ENCODE measurements at places on chromosomes 11 and 22.

DNA sequence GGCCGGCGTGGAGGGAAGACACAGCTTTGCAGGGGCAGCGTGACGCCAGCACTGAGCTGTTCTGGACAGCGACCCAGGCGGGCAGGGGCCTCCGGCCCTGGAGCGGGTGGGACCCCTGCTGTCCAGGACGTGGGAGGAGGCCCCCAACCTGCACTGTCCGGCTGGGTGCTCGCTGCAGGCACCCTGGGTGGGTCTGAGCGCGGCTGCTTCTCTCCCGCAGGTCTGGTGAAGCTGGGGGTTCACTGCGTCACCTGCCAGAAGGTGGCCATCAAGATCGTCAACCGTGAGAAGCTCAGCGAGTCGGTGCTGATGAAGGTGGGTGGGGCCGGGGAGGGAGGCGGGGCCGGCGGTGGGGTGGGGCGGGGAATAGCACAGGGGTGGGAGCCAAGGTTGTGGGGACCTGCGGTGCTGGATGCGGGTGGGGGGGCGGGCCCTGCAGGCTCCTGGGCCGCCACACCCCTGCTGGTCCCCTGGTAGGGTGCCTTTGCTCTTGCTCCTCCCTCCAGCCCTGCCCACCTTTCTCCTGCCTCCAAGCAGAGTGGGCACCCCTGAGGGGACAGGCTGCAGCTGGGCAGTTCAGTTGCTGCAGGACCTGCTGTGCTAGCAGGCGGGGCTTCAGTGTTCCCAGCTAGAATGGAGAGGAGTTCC, 46.2 kb downstream of the BRSK2 start:
- no peak for DNase-seq

DNA sequence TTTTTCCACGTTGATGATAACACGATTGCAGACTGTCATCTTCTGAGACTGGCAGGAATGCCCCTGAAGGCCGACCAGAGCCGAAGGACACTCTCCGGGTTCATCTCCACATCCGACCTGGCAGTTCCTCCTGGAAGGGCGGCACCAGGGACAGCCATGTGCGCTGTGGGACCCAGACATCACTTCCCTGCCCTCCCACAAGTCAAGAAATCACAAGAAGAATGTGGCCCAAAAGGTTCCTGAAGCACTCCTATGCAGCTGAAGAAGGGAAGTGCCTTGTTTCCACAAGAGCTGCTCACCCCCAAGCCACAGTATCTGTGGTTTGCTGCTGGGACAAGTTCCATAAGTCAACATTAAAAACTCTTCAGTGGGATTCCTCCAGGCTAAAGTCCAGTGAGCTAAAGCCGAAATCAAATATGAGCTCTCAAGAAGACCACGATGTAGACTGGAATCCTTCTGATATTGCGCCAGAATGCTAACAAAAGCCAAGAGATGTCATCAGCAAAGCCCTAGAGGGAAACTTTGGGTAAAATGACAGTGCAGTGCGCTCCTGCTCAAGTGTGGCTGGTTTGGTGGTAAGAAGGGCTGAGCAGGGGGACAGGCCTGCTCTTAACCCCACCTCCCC, 21.2 kb downstream of the PACSIN2 start:
- no peak for DNase-seq

- DNase-seq: no peak
These were observed 61.4 kb downstream of the TP53I11 start for GRCh38 chr11:44889266-44889665.

GRCh38 chr22:47630741-47631534, 868.5 kb downstream of the TBC1D22A start:
- no peak for DNase-seq

DNA sequence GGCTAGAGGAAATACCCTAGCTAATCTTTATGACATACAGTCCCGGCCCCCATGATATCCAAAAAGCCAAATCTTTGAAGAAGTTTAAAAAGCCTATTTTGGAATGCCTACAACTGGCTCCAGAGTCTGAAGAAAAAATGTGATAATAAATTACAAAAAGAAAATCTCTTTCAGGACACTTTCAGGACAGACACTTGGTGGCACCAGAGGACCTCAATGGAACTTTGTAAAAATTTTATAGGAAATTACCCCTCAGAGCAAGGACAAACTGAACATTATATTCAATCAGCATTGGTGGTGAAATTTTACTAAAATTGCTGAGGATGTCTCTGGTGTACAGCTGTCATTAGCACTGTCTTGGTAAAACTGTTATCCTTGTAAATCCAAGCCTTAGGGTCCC, 81.0 kb downstream of the CCDC73 start:
- no peak for DNase-seq

GRCh38 chr11:106552694-106553203, 465.5 kb downstream of the GUCY1A2 start:
- DNase-seq: no peak

DNA sequence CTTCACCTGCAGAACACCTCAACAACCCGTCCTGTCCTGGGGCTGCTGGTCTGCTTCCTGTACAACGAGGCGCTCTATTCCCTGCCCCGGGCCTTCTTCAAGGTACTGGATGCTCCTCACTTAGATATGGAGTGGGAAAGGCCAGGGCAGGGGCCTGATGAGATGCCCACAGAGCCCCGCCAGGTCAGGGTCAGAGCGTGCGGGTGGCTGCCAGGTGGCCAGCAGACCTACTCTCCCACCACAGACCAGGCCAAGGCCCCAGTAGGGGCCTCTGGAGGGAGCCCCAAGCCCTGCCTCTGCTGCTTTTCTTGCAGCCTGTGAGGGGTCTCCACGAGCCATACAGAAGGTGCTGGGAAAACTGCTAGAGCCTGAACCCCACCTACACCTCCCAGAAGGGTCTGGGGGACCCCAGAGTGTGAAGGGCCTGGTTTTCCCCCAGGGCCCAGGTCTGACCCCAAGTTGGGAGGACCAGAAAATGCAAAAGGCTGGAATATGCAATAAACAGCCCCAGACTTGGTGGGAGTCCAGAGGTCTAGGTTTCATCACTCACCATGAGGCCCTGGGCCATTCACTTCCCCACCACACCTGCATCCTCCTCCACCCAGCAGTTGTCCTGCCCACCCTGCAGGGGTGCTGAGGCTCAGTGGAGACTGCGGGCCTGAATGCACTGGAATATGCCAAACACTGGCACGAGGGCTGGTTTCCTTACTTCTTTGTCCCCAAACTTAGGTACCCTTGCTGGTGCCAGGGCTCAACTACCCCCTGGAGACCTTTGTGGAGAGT, 14.7 kb downstream of the ZDHHC24 start:
- no peak for DNase-seq

DNA sequence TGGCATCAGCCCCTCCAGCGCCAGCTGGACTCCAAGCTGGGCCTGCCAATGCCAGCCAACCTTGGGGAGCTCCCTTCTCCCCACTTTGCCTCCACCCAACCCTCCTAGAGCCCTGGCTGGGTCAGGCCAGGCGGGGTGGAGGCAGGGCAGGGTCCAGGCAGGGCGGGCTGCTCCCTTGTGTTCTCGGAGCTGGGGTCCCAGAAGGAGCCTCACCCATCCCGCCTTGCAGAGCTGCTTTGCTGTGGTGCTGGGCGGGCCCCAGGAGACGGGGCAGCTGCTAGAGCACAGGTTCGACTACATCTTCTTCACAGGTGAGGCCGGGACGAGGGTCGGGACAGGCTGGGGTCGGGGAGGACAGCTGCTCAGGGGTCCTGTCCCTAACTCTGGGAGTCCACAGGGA, 9.4 kb downstream of the ALDH3B1 start:
- no peak for DNase-seq

- no peak for DNase-seq
These were observed 143.0 kb downstream of the MPPED1 start for GRCh38 chr22:43554694-43555365.

DNA sequence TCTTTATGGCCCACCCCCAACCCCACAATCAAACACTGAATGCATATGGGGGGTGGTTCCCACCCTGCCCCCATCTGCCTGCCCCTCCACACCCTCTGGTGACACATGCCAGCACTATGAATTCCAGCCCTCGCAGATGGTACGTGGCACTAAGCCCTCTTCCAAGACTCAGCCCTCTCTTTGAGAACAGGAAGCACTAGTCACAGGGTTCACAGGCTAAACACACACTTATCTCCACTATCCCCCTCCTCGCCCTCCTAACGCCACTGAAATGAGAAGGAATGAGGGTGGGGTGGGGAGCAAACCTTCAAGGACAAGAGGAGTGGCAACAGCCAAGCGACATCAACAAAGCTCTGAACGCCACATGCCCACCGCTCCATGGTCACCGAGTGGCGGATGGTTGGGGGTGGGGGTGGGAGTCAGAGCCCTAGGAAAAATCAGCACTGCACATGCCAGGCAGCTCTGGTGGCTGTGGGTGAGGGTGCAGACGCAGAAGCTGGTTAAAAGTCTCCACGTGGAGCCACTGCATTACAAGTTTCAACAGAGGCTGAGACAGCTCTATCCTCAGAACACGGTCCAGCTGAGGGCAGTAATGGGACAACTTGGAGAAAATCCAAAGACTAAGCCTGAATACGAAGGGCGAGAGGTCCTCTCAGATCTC, 33.6 kb downstream of the TMEM184B start:
- DNase-seq: no peak

- no peak for DNase-seq
These were observed 120.7 kb downstream of the PLEKHA7 start for GRCh38 chr11:16893456-16894066.

DNA sequence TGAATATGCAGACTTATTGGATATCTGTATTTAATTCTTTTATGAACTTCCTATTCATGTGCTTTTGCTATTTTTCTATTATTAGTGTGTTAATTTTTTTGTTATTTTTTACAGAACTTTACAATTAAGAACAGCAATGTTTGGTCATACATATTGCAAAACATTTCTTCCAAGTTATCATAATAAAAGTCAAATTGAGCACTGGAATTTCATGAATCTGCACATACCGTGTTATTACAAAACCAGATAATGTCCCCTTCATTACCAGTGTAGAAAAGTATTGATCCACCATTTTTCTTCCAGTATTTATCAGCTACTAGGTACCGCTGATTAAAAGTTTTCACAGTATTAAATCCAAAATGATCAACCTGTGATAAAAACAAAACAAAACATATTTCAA, 40.5 kb downstream of the PRCP start:
- DNase-seq: no peak

DNA sequence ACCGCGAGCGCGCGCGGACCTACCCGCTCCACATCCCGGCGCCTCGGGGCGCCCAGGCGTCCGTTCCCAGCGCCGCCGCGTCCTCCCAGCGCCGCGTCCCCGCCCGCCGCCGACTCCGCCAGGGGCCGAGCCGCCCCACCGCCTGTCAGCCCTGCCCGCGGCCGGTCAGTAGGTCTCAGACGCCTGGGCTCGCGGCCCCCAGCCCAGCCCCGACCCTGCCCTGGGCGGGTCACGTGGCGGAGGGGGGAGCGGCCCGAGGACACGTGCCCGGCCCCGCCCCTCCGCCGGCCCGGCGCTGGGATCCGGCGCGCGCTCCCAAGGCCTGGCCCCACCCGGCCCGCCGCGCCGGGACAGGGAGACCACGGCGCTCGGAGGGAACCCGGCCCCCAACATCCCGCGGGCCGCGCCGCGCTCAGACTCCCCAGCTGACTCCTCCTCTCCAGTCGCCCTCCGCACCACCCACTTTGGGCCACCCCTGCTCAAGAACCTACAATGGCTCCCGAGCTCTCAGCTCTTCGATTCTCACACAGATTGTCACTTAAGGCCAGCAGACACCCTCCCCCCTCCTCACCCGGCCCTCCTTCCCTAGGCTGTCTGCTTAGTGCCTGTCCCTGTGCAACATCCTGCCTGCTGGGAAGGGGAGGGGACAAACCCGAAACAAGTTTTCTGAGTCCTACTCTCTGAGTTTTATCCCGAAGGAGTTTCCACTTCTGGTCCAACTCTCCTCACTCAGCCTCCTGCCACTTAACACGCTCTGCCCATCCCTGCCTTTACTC, at the start of gene RAB3IL1:
Gene RAB3IL1 (minus strand): TSS at position 233 of the 776 bp plus-strand sequence. CDS start 199 bp downstream, at position 34.
- DNase-seq: peak; percentile 58

DNA sequence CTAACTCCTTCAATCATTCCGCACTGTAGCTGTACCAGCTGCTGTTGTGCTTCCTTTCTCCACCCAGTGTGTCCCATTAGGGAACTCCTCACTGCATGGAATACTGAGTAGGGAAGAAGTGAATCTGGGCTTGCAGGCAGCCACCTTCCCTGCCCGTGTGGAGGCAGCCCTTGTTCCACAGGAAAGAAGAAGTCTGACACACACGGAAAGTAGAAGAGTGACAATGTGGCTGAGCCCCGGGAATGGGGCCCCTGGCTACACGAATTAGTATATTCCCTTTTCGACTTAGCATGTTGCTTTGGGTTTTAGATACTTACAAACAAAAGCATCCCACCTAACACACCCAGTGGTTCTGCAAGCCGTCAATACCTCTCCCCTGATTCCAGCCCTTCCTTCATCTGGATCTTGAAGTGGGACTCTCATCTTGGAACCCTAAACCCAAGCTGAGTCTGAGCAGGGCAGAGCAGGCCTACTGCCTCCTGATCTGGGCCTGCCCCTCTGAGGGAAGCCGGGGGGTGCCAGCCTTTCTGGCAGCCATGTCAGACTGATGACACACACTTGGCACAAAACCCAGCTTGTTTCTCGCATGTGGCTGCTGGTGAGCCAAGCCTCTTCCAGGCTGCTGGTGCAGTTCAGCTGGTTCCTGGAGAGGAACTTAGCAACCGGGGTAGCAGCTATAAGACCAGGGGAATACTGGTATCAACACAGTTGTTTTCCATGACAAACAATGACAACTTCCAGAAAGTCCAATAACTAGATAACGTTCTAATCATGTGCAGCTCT, 71.6 kb downstream of the C11orf58 start:
- no peak for DNase-seq

DNA sequence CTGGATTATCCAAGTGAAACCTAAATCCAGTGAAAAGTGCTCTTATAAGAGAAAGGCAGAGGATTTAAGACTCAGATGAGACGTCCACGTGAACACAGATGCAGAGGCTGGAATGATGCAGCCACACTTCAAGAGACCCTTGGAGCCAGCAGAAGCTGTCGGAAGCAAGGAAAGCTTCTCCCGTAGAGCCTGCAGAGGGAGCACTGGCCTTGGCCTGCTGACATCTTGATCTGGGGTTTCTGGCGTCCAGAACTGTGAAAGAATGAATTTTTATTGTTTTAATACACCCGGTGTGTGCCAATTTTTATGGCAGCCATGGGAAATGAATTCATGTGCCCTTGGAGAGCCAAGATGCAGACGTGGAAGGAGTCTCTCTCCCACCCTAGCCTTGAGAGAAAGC, 407.0 kb upstream of the B3GAT1 start:
- DNase-seq: no peak

DNA sequence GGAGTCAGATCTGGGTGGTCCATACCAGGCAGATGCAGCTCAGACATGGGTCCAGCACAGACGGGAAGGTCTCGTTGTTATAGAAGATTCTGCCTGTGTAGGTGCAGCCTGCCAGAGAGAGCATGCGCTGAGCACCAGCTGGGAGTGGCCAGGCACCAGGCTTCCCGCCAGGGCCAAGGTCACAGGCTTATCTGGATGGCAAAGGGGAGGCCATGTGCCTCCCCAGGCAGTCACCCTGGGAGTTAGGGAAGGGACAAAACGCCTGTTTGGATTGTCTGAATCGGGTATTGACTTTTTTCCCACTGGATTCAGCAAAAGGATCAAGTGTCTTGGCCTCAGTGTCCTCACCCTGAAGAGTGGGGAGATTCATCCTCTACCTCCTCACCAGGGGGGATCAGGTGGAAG, 26.5 kb downstream of the PGA5 start:
- DNase-seq: peak; percentile 22
